LHCN-M2 (cell line): ENCODE measurements at places on chromosomes 7 and 10. TPM values are rescaled to one million over a fixed set of nuclear protein-coding genes. Genes with fewer than 3 reads are reported as not detected.

The PKD2L1 gene
- not detected in 2 replicates for total RNA-seq

The OR9A2 gene
- total RNA-seq, result not detected in 2 replicates

The TRIL gene
- total RNA-seq, result 0.32 and 0.46 TPM in 2 replicates

GRCh38 chr7:133830081-133830480, 297.1 kb upstream of the LRGUK start:
- DNase-seq, result no peak

DNA sequence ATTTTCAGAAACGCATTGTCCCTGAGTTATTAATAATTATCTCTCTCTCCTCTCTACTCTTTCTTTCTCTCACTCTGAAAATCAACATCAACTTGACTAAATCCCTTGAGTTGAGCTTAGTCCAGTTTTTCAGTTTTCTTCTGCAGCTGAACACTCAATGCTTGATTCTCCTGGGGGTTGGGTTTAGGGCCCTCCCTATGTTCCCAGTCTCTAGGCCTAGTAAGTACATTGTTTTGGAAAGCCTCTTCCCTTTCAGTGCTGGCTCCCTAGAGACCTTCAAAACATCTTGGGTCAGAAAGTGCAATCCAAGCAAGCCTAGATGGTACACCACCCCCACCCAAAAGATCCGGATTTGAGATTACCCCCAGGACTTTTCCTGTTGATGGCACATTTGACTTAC, 488.5 kb downstream of the LRMDA start:
- no peak for DNase-seq
